ENCODE measurements at places on chromosomes 4 and X.

GRCh38 chr4:48752726-48753125, 27.4 kb downstream of the FRYL start:
- no peak for DNase-seq

GRCh38 chr4:8838296-8838960, 33.2 kb downstream of the HMX1 start:
- no peak for DNase-seq

- DNase-seq: no peak
Observed at GRCh38 chr4:105059337-105059736, 87.3 kb upstream of the TET2 start.

GRCh38 chr4:26094911-26095310, 180.9 kb downstream of the SMIM20 start:
- no peak for DNase-seq

- no peak for DNase-seq
Observed at GRCh38 chrX:141652286-141652685, 46.3 kb downstream of the SPANXD start.

DNA sequence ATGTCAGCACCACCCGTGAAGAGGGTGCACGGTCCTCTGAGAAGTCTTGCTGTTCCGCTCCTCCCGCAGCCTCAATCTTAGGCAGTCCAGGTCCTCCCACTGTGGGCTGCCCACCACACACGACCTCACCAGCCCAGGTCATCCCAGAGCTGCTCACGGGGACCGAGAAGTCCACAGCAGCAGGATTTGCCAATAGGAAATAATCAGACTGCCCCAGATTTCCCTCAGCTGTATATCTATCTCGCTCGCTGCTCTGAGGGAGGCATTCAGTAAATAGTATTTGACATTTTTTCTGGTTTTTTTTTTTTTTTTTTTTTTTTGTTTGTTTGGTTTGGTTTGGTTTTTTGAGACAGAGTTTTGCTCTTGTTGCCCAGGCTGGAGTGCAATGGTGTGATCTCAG, 83.8 kb downstream of the STOX2 start:
- DNase-seq: no peak

- no peak for DNase-seq
Observed at GRCh38 chr4:76943790-76944189, 5.8 kb upstream of the SEPTIN11 start.

GRCh38 chr4:89582756-89583505, 254.0 kb downstream of the SNCA start:
- no peak for DNase-seq

GRCh38 chr4:83240379-83240875, 44.2 kb downstream of the COQ2 start:
- DNase-seq: no peak

GRCh38 chr4:48079972-48080391, 54.1 kb downstream of the TXK start:
- DNase-seq: no peak

DNA sequence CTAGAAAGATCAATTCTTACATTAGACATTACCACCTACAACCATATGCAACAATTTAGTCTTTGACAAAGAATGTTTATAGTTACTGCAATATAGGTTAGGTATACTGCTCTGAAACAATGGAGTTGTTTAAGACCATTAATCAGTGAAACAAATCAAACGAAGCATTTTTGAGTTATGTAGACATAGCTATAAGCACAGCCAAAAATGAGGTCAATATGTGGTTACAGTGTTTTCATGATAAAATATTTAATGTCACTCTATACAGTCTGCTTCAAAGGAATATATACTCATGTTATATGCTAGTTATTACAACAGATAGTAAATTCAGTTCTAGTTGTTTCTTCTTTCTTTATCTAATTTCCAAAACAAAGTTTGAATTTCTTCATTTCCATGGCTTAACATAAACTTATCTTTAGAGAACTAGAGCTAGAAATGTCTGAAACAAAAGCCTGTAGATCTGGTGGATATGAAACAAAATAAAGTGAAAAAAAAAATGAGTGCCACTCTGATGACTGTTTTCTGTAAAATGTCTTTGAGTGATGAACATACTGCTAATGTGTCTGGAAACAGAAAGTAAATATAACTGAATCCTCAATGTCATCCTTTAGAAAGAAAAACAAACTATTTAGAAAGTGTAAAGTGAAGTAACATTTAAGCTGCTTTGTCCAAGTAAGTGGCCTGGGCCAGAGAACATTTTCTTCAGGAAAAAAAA, 809.0 kb downstream of the FAT4 start:
- DNase-seq: no peak

DNA sequence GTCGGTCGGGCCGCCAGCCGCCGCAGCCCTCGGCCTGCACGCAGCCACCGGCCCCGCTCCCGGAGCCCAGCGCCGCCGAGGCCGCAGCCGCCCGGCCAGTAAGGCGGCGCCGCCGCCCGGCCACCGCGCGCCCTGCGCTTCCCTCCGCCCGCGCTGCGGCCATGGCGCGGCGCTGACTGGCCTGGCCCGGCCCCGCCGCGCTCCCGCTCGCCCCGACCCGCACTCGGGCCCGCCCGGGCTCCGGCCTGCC, 213 bp downstream of the NFKB1 start:
- no peak for DNase-seq

DNA sequence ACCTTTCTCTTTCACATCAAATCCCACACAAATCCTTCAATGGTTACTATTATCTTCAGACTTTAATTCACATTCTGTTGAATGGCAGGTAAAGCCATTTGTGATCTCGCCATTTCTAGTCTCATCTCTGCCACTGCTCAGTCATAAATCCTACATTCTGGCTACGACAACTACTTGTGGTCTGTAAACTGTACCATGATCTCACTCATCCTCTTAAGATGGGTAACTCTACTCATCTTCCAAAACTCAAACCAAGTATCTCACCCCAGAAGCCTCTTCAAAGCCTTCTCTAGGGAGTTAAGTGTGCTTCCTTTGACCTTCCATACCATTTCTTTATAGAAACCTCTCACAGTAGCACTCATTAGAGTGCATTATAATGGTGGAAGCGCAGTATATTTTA, 101.8 kb downstream of the NEK1 start:
- no peak for DNase-seq

DNA sequence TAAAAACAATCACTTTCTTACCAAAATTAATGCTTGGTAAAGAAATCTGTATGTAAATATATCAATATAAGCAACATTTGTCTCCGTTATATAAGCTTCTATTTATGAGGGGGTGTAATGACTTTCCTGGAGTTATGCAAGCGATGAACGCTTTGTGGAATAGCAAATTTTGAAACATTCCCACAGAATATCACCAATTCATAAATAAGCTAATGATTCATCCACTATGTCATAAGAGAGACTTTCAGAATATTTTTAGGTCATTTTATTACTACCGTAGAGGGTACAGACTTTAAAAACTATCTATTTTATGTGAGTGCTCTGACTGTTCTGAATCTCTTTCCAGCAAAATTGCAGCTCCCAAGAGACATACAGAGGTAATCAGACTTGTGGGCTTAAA, 179.5 kb upstream of the FTHL17 start:
- no peak for DNase-seq

DNA sequence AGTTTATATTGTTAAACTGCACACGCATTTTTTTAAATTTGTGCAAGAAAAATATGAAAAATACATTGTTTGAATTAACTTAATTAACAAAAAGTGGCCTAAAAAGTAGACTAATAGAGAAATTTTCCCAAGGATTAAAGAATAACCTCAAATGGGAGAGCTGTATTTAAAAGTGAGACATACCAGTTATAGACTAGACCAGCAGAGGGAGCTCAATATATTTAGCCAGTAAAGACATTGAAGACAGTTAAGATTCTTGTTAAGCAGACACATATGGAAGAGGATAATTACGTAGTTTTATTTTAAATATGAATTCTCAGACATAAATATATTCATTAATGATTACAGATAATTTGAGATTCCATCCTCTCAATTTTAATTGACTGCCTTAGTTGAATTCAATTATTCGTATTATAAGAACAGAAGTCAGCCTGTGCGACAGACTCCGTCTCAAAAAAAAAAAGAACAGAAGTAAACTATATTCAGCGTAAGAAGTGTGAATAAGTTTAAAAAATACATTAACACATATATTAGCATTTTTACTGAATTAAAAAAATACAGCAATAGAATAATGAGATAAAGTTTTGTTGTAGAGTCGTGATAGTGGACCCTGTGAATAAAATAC, 64.8 kb downstream of the GLRA3 start:
- no peak for DNase-seq

DNA sequence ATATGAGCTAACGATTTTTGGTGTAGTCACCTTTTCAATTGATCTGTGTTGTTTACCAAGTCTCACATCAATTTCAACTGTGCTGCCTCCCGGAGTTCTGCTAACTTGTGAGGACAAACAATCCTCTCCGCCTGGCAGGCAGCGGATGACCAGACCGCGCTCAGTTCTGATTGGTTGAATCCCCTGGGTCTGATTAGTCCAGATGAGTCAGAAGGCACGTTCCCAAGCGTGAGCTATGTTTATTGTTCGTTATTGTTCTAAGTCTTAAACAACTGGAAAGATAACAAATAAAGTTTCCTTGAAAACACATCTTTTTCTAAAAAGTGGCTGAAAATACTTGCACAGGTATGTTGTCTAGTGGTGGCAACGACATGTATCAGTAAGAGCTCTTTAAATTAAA, 37.9 kb upstream of the TRPC3 start:
- no peak for DNase-seq

- no peak for DNase-seq
Observed at GRCh38 chr4:133324491-133324890, 175.4 kb downstream of the PCDH10 start.

GRCh38 chr4:14234307-14234706, 606.8 kb upstream of the BOD1L1 start:
- no peak for DNase-seq

DNA sequence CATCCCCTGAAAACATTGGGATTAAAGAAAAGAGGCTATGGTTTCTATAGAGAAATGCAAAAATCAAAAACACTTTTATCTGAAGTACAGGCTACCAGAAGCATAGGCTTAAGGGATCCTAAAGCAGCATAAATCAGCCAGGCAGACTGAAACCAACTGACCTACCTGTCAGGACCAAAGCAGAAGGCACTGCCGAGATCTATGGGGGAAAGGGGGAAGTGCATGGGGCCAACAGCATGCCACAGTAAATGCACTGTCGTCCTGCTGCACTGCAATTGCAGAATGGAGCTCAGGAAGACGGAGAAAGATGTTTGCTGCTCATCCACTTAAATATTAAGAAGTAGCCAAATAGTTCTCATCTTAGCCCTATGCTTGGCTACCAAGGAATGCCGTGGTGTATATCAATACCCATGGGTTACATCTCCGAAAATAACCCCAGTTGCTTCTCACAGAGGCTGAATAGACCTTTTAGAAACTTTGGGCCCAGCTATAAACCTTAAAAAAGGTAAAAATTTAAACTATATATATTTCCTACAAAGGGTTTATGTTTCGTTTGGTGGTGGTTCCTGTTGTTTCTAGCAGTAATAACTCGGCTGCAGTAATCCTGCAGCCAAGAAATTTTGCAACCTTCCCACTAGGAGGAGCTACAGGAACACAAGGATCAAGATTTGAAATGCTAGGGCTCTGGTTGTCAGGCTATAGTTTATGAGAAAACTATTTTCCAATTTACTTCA, 312.2 kb upstream of the DIAPH2 start:
- no peak for DNase-seq

DNA sequence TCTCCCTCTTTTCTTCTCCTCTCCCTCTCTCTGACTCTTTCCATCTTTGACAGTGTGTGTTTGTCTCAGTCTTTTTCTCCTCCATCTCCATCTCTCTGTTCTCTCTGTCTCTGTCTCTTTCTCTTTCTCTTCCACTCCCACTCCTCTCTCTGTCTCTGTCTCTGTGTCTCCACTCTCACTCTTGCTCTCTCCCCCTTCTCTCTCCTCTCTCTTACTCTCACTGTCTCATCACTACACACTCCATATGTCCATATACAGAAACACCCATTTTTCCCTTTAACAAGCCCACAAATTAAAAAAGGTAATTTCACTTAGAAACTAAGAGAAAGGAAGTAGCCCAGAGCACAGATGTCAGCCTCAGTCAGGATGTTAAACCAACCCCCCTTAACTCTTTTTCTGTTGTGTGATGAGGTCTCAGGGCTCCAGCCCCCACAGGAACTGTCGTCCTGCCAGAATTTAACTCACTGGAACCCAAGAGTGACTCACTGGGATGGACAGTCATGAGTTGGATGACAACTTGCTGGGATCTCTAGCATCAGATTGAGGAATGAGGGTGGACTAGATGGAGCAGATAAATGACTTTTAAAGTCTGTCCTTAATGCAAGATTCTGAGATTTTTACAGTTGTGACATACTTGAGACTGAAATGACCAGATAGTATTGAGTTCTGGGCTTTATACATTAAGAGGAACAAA, 27.5 kb downstream of the OTUD6A start:
- no peak for DNase-seq

- DNase-seq: no peak
Observed at GRCh38 chr4:99642725-99643489, 14.7 kb downstream of the C4orf54 start.

GRCh38 chrX:135438734-135439043, 16.9 kb downstream of the SMIM10L2A start:
- no peak for DNase-seq

DNA sequence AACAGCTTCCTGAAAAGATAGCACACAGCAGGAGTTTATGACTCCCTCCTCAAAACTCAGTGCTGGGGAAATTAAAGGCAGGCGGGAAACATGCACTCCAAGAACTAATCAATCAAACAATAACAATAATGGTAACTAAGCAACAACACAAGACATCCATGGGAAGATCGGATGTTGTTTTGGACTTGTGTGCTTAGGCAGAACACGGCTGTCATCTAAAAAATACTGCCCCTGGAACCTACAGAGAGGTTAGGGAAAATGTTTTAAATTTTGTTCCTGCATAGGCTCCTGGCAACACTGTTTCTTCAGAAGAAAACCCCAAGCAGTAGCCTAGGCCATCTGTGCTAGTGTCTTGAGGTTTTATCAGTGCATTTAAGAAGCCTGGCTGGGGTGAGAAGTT, 1378.2 kb downstream of the STIM2 start:
- no peak for DNase-seq

DNA sequence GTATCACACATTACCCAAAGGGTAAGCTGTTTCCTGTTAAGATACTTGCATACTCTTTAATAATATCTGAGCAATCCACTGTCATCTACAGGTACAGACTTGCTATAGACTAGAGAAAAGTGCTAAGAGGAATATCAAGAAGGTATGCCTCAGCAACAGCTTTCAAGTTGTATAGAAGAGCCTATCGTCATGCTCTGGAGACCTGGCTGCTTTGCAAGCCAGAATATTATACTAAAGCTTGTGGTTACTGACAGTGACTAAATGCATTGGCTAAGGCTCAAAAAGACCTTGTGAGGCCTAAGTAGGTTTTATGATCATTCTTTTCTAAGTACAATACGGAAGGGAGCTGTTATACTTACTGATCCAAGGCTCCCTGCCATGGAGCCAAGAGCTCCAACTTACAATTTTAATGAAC, 11.3 kb downstream of the LAMP2 start:
- no peak for DNase-seq

DNA sequence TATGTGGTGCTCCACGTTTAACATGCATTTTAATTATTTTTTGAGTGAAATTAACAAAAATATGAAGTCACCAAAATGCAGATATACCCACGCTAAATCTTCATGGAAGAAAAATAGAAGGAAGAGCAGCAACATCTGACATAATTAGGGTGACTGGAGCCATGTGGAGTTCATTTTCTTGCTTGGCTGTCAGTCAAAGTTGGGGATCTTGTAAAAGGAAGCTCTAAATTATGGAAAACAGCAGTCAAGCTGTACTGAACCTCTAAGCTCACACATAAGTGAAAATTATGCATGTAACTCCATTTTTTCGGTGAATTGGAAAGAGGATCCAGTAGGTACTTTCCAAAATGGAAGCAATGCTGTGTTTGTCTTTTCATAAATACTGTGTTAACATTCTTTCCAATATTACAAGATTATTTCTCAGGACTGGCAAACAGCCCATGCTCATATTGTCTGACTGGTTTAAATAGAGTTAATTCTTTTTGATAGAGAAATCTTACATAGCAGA, 9.7 kb upstream of the PDGFC start:
- no peak for DNase-seq

Measured in stimulated activated CD4-positive, alpha-beta T cell treated with anti-CD3 and anti-CD28 coated beads, Interleukin-12 subunit alpha, Interleukin-12 subunit beta, amount 100 ng/mL, for 4 hours (primary cell).